ENCODE measurements at places on chromosomes 2 and 18. TPM values are rescaled to one million over a fixed set of nuclear protein-coding genes. Genes with fewer than 3 reads are reported as not detected.

- no peak for DNase-seq
These were observed 37.8 kb downstream of the GORASP2 start for GRCh38 chr2:170966648-170967396.

DNA sequence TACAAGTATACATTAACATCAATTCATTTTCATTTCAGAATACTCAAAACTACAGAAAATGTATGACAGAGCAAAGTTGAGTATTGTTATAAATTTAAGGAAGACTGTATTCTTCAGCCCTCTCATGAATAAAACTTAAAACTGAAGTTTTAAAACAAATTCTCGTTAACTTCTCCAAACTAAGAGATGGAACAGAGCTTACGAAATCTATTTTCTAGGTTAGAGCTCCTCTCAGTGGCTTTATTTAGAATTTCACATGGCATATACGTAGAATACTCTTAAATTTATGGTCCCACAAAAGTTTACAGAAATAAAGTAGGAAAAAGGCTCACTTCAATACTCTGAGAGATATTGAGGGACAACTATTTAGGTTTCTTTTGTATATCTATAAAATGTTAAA, 612.1 kb downstream of the KCNJ3 start:
- DNase-seq, result no peak

The NEU2 gene
- total RNA-seq, result 1.4 TPM

GRCh38 chr18:12645751-12646203, 12.1 kb downstream of the SPIRE1 start:
- no peak for DNase-seq

The HTRA2 gene
- 18.1 TPM for total RNA-seq

GRCh38 chr2:47485751-47486300, 82.9 kb downstream of the MSH2 start:
- no peak for DNase-seq

The LTBP1 gene
- total RNA-seq, result 111 TPM

The RESP18 gene
- not detected for total RNA-seq

DNA sequence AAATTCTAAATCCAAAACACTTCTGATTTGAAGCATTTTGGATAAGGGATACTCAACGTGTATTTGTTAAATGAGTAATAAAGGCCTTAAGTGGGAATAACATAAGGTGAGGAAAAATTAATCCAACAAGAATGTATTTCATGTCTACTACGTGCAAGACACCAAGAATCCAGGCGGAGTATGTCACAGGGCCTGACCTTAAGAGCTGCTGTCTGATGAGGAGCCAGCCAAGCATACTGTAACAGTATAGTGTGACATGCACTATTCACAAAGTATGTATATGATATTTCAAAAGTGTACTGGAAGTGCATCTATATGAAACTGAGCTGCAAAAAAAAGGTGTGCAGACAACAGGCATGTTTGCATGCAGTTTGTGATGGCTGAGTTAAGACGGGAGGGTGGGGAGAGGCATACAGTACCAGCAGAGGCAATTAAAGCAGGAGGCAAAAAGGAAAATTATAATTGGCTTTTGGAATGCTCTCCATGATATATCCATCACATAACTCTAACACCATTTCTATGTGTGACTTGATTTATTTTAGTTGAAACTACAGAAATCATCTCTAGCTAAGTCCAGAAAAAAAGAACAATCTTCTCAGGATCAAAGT, 18.2 kb downstream of the IWS1 start:
- DNase-seq, result no peak

GRCh38 chr2:75513616-75514170, 47.0 kb downstream of the EVA1A start:
- no peak for DNase-seq

Data from skin of body (tissue), 3 donors.